ENCODE measurements at places on chromosomes 7 and 10. TPM values are rescaled to one million over a fixed set of nuclear protein-coding genes. Genes with fewer than 3 reads are reported as not detected.

ANKRD30A gene
- total RNA-seq = not detected

VGF gene
- total RNA-seq = 0.66 TPM

- H3K27ac ChIP-seq = no peak overlapping the region
- H3K27me3 ChIP-seq = no peaks in the 10 kb centered on the region
- H3K36me3 ChIP-seq = no peaks in the 10 kb centered on the region
- DNase-seq = no peak
- no peaks in the 10 kb centered on the region for H3K4me1 ChIP-seq
Observed at GRCh38 chr7:39016609-39017008, 38.9 kb downstream of the POU6F2 start.

- H3K4me3 ChIP-seq = peak overlapping the region; percentile 65
- H3K27me3 ChIP-seq = peaks cover 5% of the 10 kb centered on the region
- H3K27ac ChIP-seq = peak overlapping the region; percentile 87
- H3K36me3 ChIP-seq = no peaks in the 10 kb centered on the region
- peak; percentile 90 for DNase-seq
Observed at GRCh38 chr7:99997545-99998137, 17.8 kb upstream of the ZKSCAN1 start.

DNA sequence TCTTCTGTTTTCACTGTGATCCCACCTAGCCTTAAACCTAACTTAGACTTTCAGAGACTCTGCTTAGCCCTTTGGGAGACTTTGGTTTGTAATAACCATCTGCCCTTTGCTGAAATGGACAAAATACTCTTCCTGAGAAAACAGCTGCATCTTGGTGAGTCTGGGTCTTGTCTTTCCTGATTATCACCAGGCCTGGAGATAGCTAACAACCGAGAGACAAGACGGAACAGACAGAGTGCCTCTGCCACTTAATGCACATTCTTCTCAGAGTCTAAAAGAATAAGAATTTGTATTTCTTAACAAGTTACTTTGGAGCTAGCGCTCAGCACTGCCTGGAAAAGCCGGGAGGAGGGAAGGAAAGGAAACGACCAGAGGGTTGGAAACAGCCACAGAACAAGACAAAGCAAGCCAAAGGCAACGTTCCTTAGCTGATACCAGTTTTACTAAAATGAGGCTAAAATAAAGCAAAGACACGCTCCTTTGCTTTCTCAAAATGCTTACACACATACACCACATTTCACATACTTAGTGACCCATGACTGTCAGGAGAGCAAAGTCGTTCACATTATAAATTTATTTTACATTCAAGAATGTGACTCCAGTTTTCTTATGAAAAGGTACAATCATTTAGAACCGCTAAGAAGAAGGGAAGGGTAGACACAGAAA, 70.3 kb upstream of the DGKI start:
- no peak overlapping the region for H3K27ac ChIP-seq
- H3K4me3 ChIP-seq = no peak overlapping the region
- H3K27me3 ChIP-seq = no peaks in the 10 kb centered on the region
- peaks cover 17% of the 10 kb centered on the region for H3K4me1 ChIP-seq
- no peak for DNase-seq

DNA sequence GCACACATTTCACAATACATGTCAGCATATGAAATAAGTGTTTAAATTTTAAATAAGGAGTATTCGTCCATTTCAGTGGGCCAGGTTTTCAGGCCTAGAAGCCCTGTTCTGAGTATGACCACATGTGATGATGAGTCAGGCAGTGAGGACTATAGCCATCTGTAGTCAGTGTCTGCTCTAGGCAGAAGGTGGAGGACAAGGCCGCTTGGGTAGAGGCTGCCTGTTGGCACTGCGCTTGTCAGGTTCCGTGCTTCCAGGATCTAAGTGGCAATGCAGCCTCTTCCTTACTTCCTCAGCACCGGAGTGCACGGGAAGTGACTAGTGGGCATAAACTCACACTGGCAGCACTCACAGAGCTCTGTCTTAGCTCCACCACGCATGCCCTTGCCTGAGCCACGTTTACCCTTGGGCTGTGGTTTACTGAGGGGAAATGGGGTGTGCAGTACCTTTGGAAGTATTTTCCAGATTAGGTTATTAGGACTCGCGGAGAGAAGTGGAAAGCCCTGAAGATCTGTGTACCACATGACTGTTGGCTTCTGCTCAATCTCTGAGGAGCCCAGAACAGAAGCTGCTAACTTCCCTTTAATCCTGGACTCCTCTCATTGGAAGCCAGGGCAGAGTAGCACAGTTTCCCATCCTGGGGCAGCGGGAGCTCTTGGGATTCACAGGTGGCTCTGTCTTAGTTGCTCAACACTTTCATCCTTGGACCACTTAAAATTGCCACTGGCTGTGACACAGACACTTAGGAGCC, 87.5 kb upstream of the GJD4 start:
- H3K27ac ChIP-seq = no peak overlapping the region
- no peak overlapping the region for H3K4me3 ChIP-seq
- H3K36me3 ChIP-seq = no peaks in the 10 kb centered on the region

CYP3A7 gene
- total RNA-seq = not detected

DNA sequence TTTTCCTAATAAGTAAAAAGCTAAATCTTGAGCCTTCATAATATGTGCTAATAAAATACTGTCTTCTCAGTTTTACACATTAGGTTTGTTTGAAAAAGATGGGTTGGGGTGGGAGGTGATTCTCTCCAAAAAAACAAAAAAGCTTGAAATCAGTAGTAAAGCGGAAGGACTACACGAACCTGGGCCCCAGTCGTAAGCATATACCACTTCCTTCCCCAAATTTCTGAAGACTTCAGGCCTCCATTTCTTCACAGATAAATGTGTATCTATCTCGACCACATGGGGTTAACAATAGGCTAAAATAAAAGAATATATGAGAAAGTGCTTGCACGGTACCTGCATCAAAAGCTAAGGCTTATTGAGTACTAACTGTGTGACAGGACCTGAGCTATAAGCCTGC, 51.6 kb upstream of the PAX2 start:
- H3K4me3 ChIP-seq = no peak overlapping the region
- H3K36me3 ChIP-seq = no peaks in the 10 kb centered on the region
- no peak overlapping the region for H3K27ac ChIP-seq
- peaks cover 10% of the 10 kb centered on the region for H3K4me1 ChIP-seq
- H3K27me3 ChIP-seq = peaks cover 34% of the 10 kb centered on the region

DNA sequence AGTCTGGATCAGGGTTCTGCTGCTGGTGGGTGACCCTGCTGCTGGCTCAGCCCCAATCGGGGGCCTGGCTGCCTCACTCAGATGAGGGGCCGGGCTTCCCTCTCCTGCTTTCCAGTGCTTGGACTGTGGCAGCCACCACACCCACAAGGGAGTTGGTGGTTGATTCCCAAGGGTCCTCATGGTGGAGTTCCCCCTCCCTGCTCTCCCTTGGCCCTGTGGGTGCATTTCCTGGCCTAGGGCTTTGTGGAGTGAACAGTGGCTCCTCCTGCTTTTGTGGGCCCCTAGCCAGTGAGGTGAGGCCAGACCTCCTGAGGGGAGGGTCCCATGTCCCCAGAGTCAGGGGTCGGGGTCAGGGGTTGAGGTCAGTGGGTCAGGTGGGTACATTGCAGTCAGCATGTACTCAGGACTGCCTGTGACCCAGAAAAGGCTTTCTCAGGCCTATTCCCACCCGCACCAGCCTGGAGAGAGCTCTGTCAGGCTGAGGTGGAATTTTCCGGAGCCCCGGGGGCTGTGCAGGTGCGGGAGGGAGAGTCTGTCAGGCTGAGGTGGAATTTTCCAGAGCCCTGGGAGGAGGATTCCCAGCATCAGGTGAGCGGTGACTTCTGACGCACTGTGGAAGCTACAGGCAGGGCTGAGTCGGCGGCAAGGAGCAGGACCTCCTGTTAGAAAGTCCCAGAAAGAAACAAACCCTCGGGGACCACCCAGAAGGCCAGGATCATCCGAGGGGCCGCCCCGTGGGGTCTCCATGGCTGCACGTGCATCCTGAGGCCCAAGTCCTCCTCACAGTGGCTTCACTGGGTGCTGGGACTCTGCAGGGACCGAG, 94.4 kb upstream of the INSIG1 start:
- H3K4me1 ChIP-seq = peaks cover 54% of the 10 kb centered on the region
- H3K27ac ChIP-seq = peak overlapping the region; percentile 64
- H3K27me3 ChIP-seq = no peaks in the 10 kb centered on the region
- peaks cover 10% of the 10 kb centered on the region for H3K36me3 ChIP-seq
- no peak overlapping the region for H3K4me3 ChIP-seq

- no peak for DNase-seq
- H3K27me3 ChIP-seq = peaks cover 42% of the 10 kb centered on the region
- H3K4me3 ChIP-seq = no peak overlapping the region
- H3K27ac ChIP-seq = no peak overlapping the region
- H3K4me1 ChIP-seq = no peaks in the 10 kb centered on the region
Observed at GRCh38 chr7:108143658-108144420, 13.7 kb upstream of the LAMB4 start.

DNA sequence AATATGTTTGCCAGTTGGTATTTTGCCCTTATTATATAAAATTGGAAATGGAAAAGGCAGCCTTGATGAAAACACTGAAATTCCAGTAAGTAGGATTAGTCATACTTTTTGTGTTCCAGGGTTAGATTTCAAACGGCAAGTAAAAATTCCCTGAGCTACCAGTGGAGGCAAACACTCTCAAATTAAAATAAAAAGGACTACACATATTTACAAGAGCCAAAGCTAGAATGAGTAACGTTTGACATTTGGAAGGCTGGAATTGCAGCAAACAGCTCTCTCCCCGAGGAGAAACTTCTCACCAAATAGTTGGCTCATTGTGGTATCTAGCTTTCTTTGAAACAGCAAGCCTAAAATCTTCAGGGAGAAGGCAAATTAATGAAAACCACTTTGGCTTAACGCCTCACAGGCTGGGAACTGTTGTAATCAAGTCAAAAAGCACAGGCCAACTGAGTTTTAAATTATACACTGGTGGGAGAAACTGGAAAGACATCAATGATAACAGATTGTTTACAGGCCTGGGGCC, 288.4 kb downstream of the SNX13 start:
- no peaks in the 10 kb centered on the region for H3K4me1 ChIP-seq
- H3K27ac ChIP-seq = no peak overlapping the region
- DNase-seq = no peak

SAMD9L gene
- 181 TPM for total RNA-seq
